ENCODE measurements at places on chromosomes 12 and 14. TPM values are rescaled to one million over a fixed set of nuclear protein-coding genes. Genes with fewer than 3 reads are reported as not detected.
A peak's percentile ranks its signal among the peaks of the same experiment; 100 is the strongest.

DNA sequence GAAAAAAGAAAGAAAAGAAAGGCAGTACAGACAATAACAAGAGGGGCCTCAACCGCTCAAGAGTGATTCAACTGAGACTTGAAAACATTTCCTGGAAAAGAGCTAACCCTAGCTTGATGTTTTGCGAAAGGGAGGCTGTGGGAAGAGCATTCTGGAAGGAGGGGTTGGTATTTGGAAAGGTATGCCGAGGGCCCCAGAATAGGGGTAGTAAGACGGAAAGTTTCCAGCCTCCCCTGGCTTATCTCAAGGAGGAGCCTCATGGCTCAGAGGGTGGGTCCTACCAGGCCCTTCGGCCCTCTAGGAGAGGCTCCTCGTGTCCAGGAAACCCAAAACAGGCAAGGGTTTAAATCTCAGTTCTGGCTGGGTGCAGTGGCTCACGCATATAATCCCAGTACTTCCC, 8.4 kb downstream of the RNU4-2 start:
- H3K4me1 ChIP-seq: peaks cover 2% of the 10 kb centered on the region
- H3K27ac ChIP-seq: no peak overlapping the region
- no peaks in the 10 kb centered on the region for H3K27me3 ChIP-seq
- no peaks in the 10 kb centered on the region for H3K36me3 ChIP-seq

GRCh38 chr14:90805084-90805391, 11.2 kb downstream of the TTC7B start:
- H3K36me3 ChIP-seq: no peaks in the 10 kb centered on the region
- DNase-seq: no peak
- no peaks in the 10 kb centered on the region for H3K27me3 ChIP-seq
- H3K4me3 ChIP-seq: no peak overlapping the region
- peaks cover 8% of the 10 kb centered on the region for H3K4me1 ChIP-seq

DNA sequence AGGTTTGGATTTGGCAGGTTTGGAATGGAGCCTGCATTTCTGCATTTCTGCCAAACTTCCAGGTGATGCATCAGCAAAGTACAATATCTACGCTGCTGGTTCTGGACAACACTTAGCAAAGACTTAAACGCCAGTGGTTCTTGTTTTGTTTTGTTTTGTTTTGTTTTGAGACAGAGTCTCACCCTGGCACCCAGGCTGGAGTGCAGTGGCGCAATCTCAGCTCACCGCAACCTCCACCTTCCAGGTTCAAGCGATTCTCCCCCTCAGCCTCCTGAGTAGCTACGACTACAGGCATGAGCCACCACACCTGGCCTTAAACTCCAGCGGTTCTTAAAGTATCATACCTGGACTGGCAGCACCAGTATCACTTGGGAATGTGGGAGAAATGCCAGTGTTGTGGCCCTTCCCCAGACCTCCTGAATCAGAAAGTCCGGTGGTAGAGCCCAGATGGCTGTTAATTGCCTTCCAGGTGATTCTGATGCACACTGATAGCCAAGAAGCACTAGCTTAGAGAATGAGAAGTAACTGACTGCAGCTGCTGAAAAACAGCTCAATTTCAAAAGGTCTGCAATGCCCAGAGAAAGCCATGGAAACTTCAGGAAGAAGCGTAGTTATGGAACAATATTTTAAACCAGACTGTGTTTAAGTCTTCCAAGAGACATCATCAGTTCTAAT, 114.8 kb upstream of the FOXN3 start:
- H3K4me1 ChIP-seq: peaks cover 38% of the 10 kb centered on the region
- no peak overlapping the region for H3K27ac ChIP-seq
- DNase-seq: no peak
- H3K4me3 ChIP-seq: no peak overlapping the region

- peaks cover 63% of the 10 kb centered on the region for H3K4me1 ChIP-seq
- peak overlapping the region; percentile 52 for H3K27ac ChIP-seq
- DNase-seq: no peak
- H3K36me3 ChIP-seq: peaks cover 2% of the 10 kb centered on the region
- H3K4me3 ChIP-seq: no peak overlapping the region
These were observed 19.5 kb downstream of the TMED10 start for GRCh38 chr14:75156901-75157300.

DNA sequence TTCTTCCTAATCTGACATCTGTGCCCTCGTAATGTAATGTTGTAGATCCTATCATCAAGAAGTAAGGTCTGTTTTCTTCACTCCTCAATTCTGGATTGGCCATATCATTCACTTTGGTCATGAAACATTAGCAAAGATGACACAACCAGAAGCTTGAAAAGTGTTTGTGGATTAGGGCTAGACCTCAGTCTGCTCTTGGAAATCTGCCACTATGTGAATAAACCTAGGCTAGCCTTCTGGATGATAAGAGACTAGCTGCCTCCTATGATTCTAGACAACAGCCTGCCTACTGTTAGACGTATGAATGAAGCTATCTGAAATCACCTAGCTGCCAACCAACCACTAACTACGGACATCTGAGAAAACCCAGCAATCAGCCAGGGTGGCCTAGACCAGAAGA, 38.7 kb upstream of the LYZ start:
- no peaks in the 10 kb centered on the region for H3K27me3 ChIP-seq
- peaks cover 26% of the 10 kb centered on the region for H3K36me3 ChIP-seq
- H3K4me1 ChIP-seq: no peaks in the 10 kb centered on the region
- no peak overlapping the region for H3K27ac ChIP-seq

DNA sequence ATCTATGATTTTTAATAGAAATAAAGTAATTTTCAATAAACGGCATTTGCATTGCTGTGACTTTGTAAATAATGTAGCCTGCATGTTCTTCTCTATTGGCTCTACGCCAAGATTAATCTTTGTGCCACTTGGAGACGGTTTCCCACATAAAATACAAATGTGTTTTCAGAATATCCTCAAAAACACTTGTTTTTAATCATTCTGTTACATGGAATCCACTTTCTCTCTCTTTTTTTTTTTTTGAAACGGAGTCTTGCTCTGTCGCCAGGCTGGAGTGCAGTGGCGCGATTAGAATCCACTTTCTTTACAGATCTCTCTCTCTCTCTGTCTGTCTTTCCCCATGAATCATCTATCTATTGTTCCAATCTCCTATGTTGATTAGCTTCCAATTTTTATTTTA, 22.8 kb upstream of the SSPN start:
- no peaks in the 10 kb centered on the region for H3K4me1 ChIP-seq
- H3K36me3 ChIP-seq: no peaks in the 10 kb centered on the region
- H3K27ac ChIP-seq: no peak overlapping the region

DNA sequence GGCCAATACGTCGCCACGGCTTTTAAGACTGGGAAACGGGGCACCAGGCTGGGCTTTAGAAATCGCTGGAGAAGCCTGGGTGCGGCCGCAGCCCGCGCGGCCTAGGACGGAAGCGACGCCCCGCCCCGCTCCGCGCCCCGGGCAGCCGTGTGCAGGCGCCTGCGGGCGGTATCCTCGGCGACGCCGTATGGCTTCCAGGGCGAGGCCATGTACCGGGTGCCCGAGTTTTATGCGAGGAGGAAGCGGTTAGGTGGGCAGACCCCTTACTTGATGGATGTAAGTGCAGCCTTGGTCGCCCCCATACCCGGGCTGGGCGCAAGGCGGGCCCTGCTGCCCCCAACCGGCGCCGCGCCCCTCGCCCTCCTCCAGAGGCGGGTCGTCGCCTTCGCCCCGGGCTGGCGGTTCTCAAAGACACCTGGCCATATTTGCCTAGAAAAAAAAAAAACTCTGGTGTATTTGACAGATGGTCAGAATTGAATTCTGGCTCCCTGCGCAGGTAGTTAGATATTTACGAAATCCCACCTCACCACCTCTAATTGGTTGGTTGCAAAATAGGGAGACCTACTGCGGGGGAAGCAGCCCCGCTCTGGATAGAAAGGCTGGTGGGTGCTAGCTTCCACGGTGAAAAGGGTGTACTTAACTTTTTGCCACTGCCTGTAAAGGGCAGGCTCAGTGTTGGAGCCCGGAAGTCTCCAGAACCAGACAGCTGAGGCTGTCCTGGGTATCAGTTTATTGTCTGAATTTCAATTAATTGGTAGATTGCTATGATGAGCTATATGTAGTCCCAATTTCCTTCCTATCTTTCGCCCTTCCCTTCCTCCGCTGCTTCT, at the start of gene PPP1R36:
TSS of gene PPP1R36 (plus strand) at position 171 of the 830 bp plus-strand sequence. CDS start at position 208, 37 bp downstream.
- H3K27me3 ChIP-seq: peaks cover 13% of the 10 kb centered on the region
- H3K27ac ChIP-seq: no peak within 1 kb of the TSS
- no peaks in the 10 kb centered on the region for H3K36me3 ChIP-seq
- H3K4me3 ChIP-seq: peak within 1 kb of the TSS; percentile 57
- DNase-seq: peak; percentile 35
- peaks cover 13% of the 10 kb centered on the region for H3K4me1 ChIP-seq

- no peak overlapping the region for H3K4me3 ChIP-seq
- H3K27me3 ChIP-seq: no peaks in the 10 kb centered on the region
- peaks cover 3% of the 10 kb centered on the region for H3K36me3 ChIP-seq
- no peak for DNase-seq
These were observed 185.1 kb upstream of the DDHD1 start for GRCh38 chr14:53338192-53338591.

- H3K27me3 ChIP-seq: peaks cover 30% of the 10 kb centered on the region
- no peaks in the 10 kb centered on the region for H3K4me1 ChIP-seq
- H3K4me3 ChIP-seq: no peak overlapping the region
- peak; percentile 17 for DNase-seq
- H3K27ac ChIP-seq: no peak overlapping the region
These were observed 98.7 kb downstream of the GAS2L3 start for GRCh38 chr12:100672075-100672592.

GRCh38 chr14:59320361-59320760, 131.9 kb downstream of the DAAM1 start:
- H3K27ac ChIP-seq: no peak overlapping the region
- H3K4me1 ChIP-seq: peaks cover 1% of the 10 kb centered on the region
- no peak for DNase-seq
- no peak overlapping the region for H3K4me3 ChIP-seq
- peaks cover 5% of the 10 kb centered on the region for H3K36me3 ChIP-seq

GRCh38 chr14:98711453-98711852, 560.5 kb downstream of the BCL11B start:
- no peak for DNase-seq
- H3K36me3 ChIP-seq: no peaks in the 10 kb centered on the region
- peak overlapping the region; percentile 18 for H3K4me3 ChIP-seq
- H3K27ac ChIP-seq: peak overlapping the region; percentile 48
- H3K4me1 ChIP-seq: peaks cover 29% of the 10 kb centered on the region

GRCh38 chr14:33897382-33897781, 53.5 kb downstream of the EGLN3 start:
- H3K27me3 ChIP-seq: no peaks in the 10 kb centered on the region
- no peak overlapping the region for H3K27ac ChIP-seq
- H3K4me1 ChIP-seq: no peaks in the 10 kb centered on the region
- H3K4me3 ChIP-seq: no peak overlapping the region
- no peak for DNase-seq

DNA sequence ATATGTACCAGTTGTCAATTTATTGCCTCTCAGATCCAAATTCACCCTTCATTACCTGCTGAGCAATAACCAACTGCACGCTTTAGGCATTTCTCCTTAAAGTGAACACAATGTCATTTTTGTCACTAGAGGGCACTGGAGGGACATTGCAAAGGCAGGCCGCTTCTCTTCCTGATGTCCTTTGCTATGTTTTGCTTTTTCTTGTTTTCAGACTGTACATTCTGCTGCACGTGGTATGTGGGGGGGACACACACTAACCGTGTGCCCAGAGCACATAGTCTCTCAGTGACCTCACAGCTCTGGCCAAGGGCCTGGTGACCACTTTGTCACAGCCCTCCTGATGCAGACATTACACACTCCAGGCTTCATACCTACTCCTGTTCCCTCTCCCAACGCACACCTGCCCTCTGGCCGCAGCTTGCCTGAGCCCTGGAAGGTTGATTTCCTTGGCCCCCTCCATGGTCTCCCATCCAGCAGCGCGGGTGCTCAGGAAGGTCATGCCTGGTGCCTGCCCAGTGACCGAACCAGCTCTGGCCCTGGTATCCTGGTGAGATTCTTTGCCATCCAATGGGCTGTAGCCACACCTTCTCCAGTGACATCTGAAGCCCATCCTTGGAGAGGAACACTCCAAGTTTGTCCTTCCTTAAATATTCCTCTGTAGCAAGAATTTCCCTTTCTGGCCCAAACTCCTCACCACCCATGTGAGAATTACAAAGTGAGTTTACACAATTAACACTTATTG, 39.9 kb downstream of the MYO1H start:
- peaks cover 67% of the 10 kb centered on the region for H3K27me3 ChIP-seq
- H3K4me3 ChIP-seq: no peak overlapping the region
- no peaks in the 10 kb centered on the region for H3K4me1 ChIP-seq

- no peaks in the 10 kb centered on the region for H3K36me3 ChIP-seq
- no peak for DNase-seq
- H3K4me1 ChIP-seq: peaks cover 3% of the 10 kb centered on the region
These were observed 17.8 kb upstream of the CD9 start for GRCh38 chr12:6182279-6182898.

DNA sequence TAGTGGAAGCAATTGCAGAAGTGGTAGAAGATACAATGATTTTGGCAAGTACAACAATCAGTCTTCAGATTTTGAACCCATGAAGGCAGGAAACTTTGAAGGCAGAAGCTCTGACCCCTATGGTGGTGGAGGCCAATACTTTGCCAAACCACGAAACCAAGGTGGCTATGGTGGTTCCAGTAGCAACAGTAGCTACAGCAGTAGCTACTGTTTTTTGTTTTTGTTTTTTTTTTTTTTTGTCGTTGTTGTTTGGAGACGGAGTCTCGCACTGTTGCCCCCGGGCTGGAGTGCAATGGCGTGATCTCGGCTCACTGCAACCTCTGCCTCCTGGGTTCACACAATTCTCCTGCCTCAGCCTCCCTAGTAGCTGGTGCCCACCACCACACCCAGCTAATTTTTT, 47.4 kb downstream of the IFNG-AS1 start:
- H3K27ac ChIP-seq: no peak overlapping the region
- H3K4me1 ChIP-seq: peaks cover 10% of the 10 kb centered on the region
- no peaks in the 10 kb centered on the region for H3K36me3 ChIP-seq
- no peak overlapping the region for H3K4me3 ChIP-seq
- no peak for DNase-seq

GRCh38 chr12:3398196-3398789, 92.7 kb upstream of the PRMT8 start:
- no peaks in the 10 kb centered on the region for H3K36me3 ChIP-seq
- no peak for DNase-seq
- no peak overlapping the region for H3K27ac ChIP-seq
- H3K4me3 ChIP-seq: no peak overlapping the region

TAS2R14 gene
- total RNA-seq: 3.1 TPM

SIX6 gene
- total RNA-seq: not detected

METAP2 gene
- 68.3 TPM for total RNA-seq

RPGRIP1 gene
- total RNA-seq: not detected

LYSET gene
- total RNA-seq: 17.4 TPM

TAS2R19 gene
- 4.7 TPM for total RNA-seq

AHNAK2 gene
- total RNA-seq: not detected

VRTN gene
- not detected for total RNA-seq

JPH4 gene
- total RNA-seq: not detected

SERPINA5 gene
- not detected for total RNA-seq

All from naive thymus-derived CD8-positive, alpha-beta T cell (primary cell).